ENCODE measurements at places on chromosomes 11 and 22. TPM values are rescaled to one million over a fixed set of nuclear protein-coding genes. Genes with fewer than 3 reads are reported as not detected.

- H3K27ac ChIP-seq = peak overlapping the region; percentile 88
- no peaks in the 10 kb centered on the region for H3K36me3 ChIP-seq
- no peaks in the 10 kb centered on the region for H3K27me3 ChIP-seq
- no peak overlapping the region for H3K4me3 ChIP-seq
- no peak for DNase-seq
Measured at GRCh38 chr11:48062649-48063048, 82.3 kb downstream of the PTPRJ start.

DNA sequence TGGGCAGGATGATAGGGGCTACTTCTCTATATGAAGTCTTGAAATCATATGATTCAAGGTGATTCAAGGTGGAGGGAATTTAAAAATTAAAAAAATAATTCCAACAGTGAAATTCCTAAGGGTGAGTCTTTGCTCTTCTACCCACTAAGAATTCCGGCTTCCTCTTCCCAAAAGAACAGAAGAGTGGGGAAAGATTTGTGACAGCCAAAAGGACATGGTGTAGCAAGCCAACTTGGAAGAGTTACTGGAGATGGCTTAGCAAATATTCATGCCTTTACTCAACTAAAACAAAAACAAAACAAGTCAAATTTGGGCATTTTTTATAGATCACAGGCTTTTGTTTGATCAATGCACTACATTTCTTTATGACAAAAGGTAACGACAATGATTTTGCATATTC, 12.3 kb downstream of the ZBED5 start:
- H3K4me3 ChIP-seq = no peak overlapping the region
- peaks cover 5% of the 10 kb centered on the region for H3K36me3 ChIP-seq
- no peak for DNase-seq

- no peak for DNase-seq
- H3K36me3 ChIP-seq = peaks cover 1% of the 10 kb centered on the region
- no peak overlapping the region for H3K27ac ChIP-seq
- peaks cover 17% of the 10 kb centered on the region for H3K4me1 ChIP-seq
Measured at GRCh38 chr22:37260155-37260795, 16.2 kb upstream of the RAC2 start.

The CASP4 gene
- 0.98 TPM for total RNA-seq
